Psoas muscle (tissue), 8 donors: ENCODE measurements at places on chromosomes 2 and 18.

GRCh38 chr2:35228584-35228983 is 1127.0 kb upstream of the CRIM1 start:
- H3K27me3 ChIP-seq: no peaks in the 10 kb centered on the region
- H3K4me1 ChIP-seq: no peaks in the 10 kb centered on the region
- no peak for DNase-seq
- H3K36me3 ChIP-seq: no peaks in the 10 kb centered on the region
- H3K4me3 ChIP-seq: no peak overlapping the region
- H3K27ac ChIP-seq: no peak overlapping the region

- peaks cover 21% of the 10 kb centered on the region for H3K4me1 ChIP-seq
- H3K27me3 ChIP-seq: no peaks in the 10 kb centered on the region
- no peak for DNase-seq
- peak overlapping the region; percentile 83 for H3K4me3 ChIP-seq
Observed at GRCh38 chr2:55048508-55049042, 1.7 kb downstream of the RTN4 start.

- no peak overlapping the region for H3K4me3 ChIP-seq
- H3K27ac ChIP-seq: no peak overlapping the region
- no peaks in the 10 kb centered on the region for H3K4me1 ChIP-seq
- no peaks in the 10 kb centered on the region for H3K36me3 ChIP-seq
Observed at GRCh38 chr2:8170552-8171327, 511.1 kb upstream of the ID2 start.

GRCh38 chr18:52228166-52228565 is 111.8 kb upstream of the DCC start:
- H3K27ac ChIP-seq: no peak overlapping the region
- H3K4me3 ChIP-seq: no peak overlapping the region
- no peaks in the 10 kb centered on the region for H3K4me1 ChIP-seq
- no peaks in the 10 kb centered on the region for H3K36me3 ChIP-seq
- H3K27me3 ChIP-seq: no peaks in the 10 kb centered on the region

- H3K4me1 ChIP-seq: peaks cover 4% of the 10 kb centered on the region
- H3K27me3 ChIP-seq: no peaks in the 10 kb centered on the region
- H3K36me3 ChIP-seq: no peaks in the 10 kb centered on the region
- H3K27ac ChIP-seq: no peak overlapping the region
Observed at GRCh38 chr2:212949786-212950185, 201.6 kb downstream of the IKZF2 start.
